ENCODE measurements at places on chromosomes 12 and 14.

- DNase-seq = no peak
Observed at GRCh38 chr12:100767371-100767770, 27.2 kb upstream of the ANO4 start.

DNA sequence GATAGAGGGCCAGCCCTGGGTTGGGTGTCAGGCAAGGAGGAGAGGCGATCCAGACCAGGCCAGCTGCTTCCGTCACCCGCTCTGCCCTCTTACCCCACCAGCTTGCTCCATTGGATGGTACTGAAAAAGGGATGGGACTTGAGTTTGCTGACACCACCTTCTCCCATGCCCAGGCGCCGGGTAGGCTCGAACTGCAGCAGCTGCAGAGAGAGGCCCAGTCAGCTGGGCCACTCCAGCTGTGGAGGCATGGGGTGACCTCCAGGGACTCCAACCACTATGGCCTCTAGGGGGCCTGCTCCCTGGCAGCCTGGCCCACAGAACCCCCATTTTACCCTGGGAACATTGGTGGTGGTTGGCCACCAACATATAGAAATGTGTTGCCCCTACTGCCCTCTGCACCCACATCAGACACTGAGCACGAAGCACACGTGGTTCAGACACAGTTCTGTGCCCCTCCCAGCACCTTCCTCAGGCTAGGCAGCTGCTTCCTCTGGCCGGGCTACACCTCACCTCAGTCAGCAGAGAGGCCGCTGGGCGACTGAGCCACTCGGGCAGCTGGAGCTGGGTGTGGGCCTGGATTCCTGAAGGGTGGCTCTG is 16.0 kb downstream of the RPS6KL1 start:
- no peak for DNase-seq

DNA sequence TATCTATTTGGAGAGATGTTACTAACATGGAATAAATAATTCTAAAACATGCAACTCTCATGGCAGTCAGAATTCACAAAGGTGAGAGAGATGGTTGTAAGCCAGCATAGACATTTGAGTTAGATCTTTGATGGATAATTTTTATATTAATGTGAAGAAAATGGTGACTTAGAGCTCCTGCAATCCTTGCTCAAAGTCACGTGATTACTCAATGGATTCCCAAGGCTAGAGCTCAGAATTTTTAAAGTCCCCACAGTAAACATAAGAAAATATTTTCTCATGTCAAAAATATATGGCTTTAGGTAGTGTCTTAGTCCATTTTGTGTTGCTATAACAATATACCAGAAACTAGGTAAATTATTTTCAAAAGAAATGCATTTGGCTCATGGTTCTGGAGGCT is 281.5 kb upstream of the PRKD1 start:
- no peak for DNase-seq

DNA sequence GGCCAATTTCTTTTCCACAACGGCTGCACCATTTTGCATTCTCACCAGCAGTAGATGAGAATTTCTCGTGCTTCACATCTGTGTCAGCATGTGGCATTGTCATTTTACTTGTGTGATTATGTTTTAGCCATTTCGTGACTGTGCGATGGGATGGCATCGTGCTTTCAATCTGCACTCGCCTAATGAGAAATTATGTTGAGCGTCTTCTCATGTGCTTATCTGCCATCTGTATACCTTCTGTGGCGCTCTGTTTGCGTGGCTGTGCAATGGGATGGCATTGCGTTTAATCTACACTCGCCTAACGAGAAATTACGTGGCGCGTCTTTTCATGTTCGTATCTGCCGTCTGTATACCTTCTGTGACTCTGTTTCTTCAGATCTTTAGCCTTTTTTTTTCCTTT is 14.9 kb upstream of the GPR132 start:
- no peak for DNase-seq

DNA sequence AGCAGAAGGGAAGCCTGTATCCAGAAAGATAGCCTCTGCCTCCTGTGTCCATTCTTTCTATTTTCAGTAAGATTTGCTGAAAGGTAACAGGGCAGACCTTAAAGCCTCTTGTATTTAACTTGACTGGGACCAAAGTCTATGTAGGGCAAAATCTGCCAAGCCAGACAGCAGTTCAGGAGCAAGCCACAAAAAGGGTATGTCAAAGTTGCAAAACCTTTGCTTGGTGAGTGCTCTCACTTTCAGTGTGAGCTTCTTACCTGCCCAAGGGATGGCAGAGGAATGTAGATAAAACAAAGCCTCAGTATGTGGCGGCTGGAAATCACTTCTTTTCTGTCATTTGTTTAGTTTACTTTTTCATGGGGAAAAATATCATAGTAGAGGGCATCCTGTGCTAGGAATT is 63.1 kb downstream of the PLEKHG7 start:
- DNase-seq = no peak

GRCh38 chr12:118827606-118828005 is 153.7 kb upstream of the SRRM4 start:
- DNase-seq = no peak

- no peak for DNase-seq
Observed at GRCh38 chr12:31222620-31223222, 103.2 kb downstream of the SINHCAF start.

DNA sequence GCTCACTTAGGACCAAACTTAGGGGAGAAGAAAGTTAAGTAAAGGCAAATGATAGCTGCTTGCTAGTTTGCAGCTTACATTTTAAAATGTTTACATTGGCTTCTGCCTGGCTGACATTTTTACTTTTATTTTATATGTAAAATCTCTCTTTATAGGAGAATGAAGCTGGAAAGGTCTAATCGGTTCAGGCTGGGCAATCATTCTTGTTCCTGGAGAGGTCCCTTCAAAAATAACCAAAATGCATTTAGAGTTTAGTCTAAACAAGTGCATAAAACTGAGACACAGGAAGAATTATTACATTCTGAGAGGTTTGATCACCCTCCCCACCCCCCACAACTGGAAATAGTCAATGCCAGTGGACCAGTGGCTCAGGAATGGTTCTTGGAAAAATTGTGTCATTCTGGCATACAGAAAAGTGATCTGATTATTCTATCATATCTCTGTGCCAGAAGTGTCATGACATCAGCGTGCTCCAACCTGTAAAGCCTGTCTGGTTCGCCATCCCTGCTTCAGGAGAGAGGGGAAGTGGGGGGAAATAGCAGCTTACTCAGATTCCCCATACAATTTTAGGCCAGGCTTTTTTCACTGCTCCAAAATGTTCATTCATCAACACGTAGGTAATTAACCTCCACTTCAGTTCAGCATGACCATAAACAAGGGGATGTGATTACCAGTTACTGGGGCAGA is 4.2 kb downstream of the PRICKLE1 start:
- no peak for DNase-seq

GRCh38 chr14:50069325-50069724 is 47.0 kb downstream of the VCPKMT start:
- DNase-seq = no peak

GRCh38 chr12:52307836-52308805 is 13.1 kb downstream of the KRT83 start:
- peak; percentile 64 for DNase-seq

DNA sequence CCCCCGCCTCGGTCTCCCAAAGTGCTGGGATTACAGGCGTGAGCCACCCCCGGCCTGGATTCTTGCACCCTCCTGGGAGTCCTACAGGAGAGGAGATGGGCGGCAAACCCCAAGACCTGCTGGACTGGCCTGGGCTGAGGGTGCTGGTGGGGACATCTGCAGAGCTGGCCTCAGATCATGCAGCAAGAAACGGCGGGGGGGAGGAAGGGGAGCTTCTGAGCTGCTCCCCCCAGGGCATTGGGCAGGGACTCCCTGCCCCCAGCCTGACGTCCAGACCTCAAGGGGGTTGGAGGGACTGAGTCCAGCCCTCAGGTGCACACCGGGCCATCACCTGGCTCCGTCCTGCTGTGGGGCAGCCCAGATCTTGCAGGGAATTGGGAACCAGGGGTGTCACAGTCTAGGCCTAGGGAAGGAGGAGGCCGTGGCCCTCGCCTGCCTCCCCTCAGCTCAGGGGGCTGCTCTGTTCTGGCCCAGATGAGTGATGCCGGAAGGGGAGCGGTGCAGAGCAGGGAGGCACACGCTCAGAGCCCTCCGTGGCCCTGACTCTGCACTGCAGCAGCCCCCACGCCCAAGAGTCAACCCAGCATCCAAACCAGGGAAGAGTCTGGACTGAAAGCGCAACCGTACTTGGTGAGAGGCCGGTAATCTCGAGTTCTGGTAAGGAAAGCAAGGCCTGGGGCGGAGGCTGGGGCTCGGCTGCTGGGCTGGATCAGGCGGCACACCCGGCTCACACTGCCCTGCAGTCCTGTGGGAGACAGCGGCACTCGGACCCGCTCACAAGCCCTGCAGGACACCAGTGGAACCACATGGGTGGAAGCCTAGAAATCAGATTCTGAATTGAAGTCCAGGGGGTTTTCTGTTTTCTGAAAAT is 8.9 kb upstream of the AMN start:
- DNase-seq = peak; percentile 57

GRCh38 chr12:571795-572531 is 91.3 kb downstream of the NINJ2 start:
- DNase-seq = peak; percentile 59

DNA sequence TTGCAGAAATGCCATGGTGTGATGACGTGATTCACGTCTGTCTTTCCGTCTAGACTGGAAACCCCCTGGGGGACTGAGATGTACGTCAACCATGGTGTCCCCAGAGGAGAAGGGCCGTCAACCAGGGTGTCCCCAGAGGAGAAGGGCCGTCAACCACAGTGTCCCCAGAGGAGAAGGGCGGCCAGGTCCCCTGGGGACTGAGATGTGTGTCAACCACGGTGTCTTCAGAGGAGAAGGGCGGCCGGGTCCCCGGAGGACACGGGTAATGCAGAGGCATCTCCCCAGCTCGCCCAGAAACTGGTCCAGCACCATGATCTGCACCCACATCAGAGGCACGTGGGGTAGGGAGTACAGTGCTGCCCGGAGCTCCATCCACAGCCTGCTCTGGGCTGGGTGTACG is 30.6 kb upstream of the GALNT9 start:
- no peak for DNase-seq

- DNase-seq = no peak
Observed at GRCh38 chr12:25824734-25825133, 133.7 kb upstream of the RASSF8 start.
